ENCODE measurements at places on chromosomes 7 and 10.

DNA sequence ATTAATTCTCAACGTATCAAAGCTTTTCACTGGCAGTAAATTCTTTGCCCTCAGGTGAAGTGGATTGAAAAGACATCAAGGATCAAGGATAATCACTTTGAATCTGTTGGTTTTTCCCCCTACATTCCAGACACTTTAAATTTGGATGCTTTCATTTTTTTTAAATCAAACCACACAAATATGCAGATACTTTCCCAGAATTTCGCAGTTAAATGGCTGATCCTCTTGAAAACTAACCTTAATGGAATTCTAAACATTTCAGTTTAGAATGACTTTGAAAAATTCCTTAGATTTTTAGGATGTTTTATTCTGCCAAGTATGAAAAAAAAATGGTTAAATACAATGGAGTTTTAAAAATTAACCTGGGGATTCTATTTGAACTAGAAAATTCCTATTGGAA is 325.9 kb downstream of the GFRA1 start:
- DNase-seq: no peak

GRCh38 chr7:54253036-54253373 is 289.2 kb upstream of the VSTM2A start:
- no peak for DNase-seq

GRCh38 chr10:71856619-71857018 is 5.6 kb upstream of the PSAP start:
- no peak for DNase-seq

- no peak for DNase-seq
These were observed 196.6 kb upstream of the PLPP4 start for GRCh38 chr10:120260456-120260855.

GRCh38 chr10:129770286-129770685 is 193.8 kb downstream of the EBF3 start:
- DNase-seq: no peak

DNA sequence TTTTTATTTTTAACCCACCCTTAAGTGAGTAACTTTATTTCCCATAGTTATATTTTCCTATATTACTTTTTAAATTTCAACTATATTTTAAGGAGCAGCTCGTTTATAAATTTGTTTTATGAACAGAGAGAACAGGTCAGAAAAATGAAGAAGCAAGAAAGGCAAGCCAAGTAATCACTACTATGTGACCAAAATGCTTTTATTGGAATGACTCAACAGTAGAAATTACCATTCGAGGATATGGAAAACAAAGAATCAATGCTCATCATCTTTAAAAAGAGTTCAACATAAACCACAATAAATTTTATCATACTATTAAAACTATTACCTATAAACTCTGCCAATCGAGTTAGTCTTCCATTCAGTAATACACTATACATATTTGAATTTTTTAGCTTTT is 7.6 kb downstream of the HERC4 start:
- no peak for DNase-seq

- DNase-seq: no peak
These were observed 21.4 kb downstream of the POT1 start for GRCh38 chr7:124908259-124908658.

- no peak for DNase-seq
These were observed 6.6 kb upstream of the ZNF786 start for GRCh38 chr7:149097088-149097487.

GRCh38 chr10:123573236-123574108 is 92.7 kb upstream of the GPR26 start:
- peak; percentile 8 for DNase-seq

DNA sequence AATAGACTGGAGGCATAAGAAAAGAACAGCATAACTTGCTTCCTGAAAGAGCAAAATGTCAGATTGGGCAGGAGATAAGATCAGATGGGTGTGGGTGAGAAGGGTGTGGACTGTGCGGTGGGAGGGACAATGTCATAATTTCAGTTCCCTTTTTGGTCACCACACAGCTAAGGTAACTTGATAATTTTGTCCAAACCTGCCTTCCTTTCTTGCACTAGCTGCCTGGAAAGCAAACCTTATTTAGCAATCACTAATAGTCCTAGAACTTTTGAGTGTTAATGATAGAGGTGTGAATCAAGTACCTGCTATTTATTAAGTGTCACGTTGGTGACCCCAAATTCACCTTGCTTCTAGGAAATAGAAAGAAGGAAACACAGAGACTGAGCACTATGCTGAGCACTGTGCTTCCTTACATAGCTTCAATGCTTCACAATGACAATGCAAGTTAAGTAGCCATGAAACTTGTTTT is 72.4 kb upstream of the SP4 start:
- peak; percentile 8 for DNase-seq

- no peak for DNase-seq
These were observed 67.8 kb downstream of the ZNRF2 start for GRCh38 chr7:30352169-30352568.

Data from stimulated activated CD8-positive, alpha-beta memory T cell treated with anti-CD3 and anti-CD28 coated beads, Interleukin-2, amount 100 ng/mL, for 1 hour (primary cell).